Prostate gland (tissue), 2 donors: ENCODE measurements at places on chromosomes 4 and X.

DNA sequence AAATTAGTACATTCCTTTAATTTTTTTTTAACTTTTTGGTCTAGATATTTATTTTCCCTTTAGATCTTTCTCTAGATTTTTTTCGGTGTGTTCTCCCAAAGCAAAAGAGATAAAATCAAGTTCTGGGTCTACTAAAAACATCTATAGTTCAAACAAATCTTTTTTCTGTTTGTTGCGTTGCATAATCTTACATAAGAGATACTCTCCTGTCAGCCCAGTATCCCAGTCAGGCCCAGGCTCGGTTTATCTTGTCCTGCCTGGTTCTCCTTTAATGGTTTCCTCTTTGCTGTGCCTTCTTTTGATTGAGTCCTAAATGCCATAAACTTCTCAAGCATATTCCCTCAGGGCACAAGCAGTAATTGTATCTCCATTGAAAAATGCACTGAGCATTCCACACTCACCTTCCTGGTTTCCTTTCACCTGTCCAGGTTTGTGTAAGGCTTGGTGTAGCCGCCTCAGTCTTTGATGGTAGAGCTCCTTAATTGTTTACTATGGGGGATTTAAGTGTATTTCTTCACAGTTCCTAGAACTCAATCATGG, 104.9 kb downstream of the TMEM131L start:
- DNase-seq, result no peak

DNA sequence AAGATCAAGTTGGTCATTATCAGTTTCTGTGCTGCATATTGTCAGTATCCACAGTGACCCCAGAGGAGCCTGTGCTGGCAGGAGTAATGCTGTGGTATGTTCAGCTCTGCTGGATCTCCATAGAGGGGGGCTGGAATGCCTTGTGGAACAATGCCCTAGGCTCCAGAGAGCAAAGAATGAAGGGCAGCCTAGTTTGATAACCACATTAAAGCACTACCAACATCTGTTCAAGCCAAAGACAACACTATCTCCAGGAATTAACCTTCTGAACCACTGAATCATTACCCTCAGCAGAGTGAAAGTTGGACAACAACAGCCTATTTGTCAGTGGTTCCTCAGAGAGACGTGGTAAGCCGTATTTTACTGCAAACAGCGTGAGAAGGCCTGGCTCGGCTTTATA, 192.3 kb upstream of the CXorf66 start:
- no peak for DNase-seq

DNA sequence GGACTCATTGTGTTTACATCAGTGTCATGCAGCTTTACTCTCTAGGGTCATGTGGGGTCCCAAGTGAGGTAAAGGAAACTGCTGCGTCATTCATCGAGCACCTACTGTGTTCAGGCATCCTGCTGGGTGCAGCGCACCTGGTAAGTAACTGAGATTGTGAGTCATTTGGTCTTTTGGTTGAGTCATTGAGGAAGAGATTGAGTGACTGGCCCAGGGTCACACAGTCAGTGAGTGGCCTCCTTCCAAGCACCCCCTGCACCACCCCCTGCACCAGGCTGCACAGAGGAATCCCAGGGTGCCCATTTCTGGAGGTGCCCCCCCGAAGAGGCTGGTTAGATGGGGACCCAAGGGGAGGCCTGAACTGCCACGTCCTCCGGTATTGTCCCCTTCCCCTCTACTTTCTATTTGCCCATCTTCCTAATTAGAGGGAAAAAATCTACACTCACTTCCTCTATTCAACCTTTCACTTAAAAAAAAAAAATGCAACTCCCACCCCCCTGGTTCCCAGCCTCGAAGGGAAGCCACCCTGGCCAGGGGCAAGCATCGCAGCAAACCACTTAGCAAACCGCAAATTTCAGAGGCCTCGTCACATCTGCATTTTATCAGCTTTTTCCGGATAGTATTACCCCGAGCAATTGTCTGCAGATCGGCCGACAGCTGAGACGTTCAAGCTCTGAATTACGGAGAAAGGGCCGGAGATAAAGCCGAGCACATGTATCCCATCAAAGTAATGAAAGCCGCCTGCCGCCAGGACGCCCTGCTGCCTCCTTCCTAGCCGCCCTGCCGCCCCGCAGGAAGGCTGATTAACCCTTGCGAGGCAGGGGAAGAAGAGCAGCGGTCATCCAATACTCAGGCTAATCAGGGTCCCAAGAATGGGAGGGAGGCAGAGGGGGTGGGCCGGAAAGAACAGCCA, 96.3 kb upstream of the MSX1 start:
- DNase-seq, result no peak

DNA sequence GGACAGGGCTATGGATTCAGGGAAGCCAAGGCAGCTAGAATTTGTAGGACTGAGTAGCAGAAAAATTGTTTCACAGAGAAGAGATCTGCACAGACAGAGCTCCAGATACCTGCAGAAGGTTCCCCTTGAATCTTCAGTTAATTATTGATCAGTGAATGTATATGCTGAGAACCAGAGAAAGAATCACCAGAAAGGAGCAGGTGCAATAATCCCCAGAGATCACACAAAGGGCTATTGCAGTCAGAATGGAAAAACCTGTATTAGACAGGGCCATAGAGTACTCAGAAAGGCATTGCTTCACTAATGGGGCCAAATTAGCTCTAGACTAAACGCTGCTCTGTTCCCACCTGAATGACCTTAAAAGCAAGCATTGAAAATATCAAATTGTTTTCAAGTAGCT, 35.5 kb upstream of the SMAD1 start:
- DNase-seq, result no peak

GRCh38 chr4:7980036-7980435, 40.4 kb upstream of the AFAP1 start:
- no peak for DNase-seq

- no peak for DNase-seq
These were observed 502.5 kb downstream of the TECRL start for GRCh38 chr4:63906660-63907183.

DNA sequence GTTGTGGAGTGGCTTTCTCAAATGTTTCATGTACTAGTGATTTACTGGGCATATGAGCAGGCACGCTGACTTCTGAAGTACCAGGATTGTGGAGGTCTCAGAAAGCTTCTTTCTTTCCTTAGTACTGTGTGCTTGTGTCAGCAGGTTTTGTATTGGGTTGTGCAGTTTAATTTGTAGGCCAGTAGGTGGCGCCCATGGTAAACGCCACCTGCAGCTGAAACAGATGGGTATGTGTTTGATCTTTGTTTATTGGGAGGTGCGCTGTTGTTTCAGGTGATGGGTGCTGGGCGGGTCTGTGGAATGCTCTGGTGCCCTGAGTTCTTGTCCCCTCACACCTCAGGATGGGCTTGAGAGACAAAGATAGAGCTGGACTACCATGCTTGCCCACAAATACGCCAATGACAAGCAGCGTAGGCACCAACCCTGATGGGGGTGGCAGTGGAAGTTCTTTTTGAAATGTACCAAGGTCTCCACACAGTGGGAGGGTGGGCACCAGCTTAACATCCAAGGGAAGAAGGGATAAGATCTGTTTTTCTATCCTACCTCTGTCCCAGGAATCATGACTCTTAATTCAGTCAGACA, 141.5 kb downstream of the RPS6KA6 start:
- DNase-seq, result no peak

DNA sequence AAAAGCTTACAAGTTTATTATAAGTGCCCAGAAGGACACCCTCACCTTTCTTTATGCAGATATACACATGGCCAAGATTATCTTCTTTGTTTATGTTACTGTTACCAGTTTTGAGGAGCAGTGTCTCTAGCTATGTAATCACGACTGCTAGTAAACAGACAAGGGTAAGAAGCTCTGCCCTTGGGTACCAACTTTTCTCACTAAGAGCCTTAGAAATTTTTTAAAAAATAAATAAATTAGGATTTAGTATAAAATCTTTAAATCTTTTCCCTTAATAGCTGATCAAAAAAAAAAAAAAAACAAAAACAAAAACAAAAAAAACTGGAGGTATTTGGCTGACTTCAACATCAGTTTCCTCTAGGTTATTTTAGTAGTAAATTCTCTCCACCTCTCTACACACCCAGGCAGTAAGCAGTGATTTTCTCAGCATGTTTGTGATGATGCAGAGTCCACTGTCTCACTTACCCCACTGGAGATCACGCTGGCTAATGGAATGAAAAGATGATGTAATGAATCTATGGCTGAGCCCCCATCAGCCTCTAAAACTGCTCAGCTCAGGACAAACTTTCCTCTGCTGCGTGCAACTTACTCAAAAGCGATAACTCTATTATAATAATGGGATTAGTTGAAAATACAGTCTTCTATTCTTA, 125.9 kb downstream of the FRYL start:
- no peak for DNase-seq

DNA sequence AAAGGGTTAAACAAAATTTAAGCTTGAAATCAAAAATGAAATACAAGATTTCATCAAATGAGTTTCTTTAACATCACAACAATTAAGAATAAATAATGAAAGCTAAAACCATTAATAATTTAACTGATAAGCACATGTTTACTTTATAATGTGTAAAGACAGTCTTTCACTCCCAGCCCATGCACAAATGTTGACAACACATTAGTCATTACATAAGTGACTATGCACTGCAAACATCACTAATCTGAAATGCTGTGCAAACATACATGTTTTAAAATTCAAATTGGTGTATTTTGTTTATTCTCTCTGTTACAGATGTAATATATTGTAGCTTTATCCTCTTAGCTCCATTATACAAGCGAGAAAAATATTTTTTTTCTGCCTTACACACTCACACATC, 220.6 kb upstream of the CPXCR1 start:
- no peak for DNase-seq

DNA sequence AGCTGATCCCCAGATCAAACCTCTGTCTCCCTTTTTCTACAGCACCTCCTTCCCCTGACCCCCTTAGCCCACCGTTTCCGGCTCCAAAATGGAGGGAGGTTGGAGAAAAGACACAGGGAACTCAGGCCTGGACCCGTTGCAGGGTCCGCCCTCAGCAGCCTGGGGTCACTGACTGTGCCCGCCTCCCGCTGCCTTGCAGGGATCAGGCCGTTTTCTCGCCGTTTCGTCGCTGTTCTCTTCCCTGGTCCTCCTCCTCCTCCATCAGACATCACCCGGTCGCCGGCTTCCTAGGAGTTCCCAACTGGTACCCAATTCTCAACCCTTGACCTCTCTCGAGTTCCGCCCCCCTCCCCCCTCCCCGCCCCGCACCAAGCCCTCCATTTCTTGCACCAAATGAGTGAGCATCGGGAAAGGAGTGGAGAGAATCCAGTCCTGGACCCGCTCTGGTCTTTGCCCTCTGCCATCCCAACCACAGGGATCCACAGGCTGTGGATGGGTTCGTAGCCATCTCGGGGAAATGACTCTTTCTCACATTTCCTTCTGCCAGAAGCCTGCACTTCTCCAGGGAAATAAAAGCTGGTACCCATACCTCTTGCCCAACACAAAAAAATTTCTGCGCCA, 493 bp downstream of the TCEAL5 start:
- DNase-seq, result no peak

DNA sequence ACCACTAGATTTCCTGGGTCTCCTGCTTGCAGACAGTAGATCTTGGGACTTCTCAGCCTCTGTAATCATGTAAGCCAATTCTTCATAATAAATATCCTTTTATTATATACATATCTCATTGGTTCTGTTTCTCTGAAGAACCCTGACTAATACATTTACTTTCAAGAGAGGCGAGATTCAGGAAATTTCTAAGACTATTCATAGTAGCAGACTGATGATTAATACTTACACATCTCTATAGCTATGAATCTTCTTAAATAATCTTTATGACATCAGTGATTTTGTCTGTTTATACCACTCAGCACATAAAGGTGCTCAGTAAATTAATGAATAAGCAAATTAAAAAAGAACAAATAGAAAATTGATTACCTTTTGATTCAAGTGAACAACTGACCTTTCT, 682.3 kb upstream of the GRID2 start:
- DNase-seq, result no peak

- no peak for DNase-seq
These were observed 106.0 kb upstream of the GRXCR1 start for GRCh38 chr4:42786350-42787078.

GRCh38 chr4:54230484-54231418, 1.7 kb downstream of the PDGFRA start:
- DNase-seq, result no peak

DNA sequence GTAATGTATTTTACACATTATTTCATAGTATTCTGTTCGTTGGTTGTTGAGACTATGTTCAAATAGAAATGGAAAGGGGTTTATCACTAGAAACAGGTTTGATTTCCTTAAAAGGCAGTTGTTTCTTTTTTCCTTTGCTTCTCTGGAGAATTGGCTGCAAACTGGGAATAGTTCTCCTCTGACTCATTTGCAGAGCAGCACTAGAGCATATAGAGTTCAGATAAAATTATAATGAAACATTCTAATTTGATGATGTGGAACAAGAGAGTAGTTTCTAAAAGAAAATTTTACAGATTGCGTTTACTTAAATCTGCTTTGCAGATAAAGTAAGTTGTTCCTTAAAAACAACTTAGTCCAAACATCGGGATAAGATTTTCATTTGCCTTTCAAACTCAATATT, 29.7 kb downstream of the SYNPO2 start:
- no peak for DNase-seq

DNA sequence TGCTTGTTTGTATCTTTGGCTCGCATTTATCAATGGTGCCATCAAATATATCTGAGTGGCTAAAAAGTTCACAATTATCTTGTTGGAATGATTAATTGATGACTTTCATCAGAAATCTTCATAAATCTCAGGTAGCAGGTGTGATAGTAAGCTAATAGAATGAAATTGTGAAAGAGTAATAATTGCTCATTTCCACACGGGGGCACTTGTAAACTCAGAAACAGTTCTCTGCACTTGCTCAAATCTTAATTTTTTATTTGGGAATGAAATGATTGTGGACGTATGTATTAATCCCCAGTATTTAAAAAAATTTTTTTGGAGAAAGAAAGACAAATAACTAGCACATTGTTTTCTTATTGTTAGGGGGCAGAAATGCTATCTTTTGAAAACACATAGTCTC, 132.8 kb downstream of the DTHD1 start:
- no peak for DNase-seq

GRCh38 chr4:1327526-1328266, 19.3 kb upstream of the UVSSA start:
- DNase-seq, result no peak

DNA sequence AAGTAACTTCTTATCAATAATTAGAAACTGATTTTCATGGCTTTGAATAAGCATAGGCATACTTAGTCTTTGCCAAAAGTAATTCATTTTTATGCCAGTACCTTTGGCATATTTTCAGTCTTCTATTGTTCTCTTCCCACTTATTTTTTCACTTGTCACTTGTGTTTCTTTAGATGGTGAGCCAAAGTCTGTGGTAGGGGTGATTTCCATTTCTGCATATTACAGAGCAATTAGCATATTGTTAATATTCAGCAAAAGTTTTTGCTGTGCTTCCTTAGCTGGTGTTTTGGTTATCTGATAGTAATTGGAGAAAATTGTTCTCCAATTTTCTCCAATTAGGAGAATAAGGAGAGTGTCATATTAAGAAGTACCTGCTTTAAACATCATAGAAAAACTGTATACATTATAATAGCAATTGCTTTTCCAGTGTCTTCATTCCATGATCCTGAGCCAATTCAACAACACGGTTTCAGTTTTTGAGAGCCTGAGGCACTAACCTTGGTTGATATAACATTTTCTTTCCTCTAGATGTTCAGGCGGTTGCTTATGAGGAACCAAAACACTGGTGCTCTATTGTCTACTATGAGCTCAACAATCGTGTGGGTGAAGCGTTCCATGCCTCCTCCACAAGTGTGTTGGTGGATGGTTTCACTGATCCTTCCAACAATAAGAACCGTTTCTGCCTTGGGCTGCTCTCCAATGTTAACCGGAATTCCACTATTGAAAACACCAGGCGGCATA, 64.7 kb downstream of the SMAD1 start:
- no peak for DNase-seq
